Activated T-helper 1 cell treated with anti-CD3 and anti-CD28 coated beads, Interleukin-12 subunit alpha, Interleukin-12 subunit beta, Interleukin-2, Interleukin-4 antibody, amounts not matched to agents 30 ng/mL and 10 ng/mL and 1 ng/mL, durations not matched to agents 14 hours and 24 hours and 36 hours (primary cell): ENCODE measurements at places on chromosomes 7 and 10. TPM values are rescaled to one million over a fixed set of nuclear protein-coding genes. Genes with fewer than 3 reads are reported as not detected.

DNA sequence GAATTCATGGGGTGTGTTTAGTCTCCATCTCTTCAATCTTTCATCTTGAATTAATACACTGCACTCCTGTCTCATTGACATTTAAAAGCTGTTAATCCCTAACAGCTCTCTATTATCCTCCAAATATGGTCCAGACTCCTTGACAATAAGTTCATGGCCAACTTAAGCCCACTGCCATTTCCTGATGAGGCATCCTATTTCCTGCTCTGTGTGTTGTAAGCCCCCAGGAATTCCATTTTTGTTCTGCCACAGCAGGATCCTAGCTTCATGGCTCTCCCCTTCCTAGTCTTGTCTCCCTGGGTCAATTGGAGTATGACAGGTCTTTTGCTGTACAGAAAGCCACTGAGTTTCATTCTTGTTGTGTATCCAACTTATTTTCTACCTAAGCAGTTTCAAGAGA is 218.8 kb downstream of the OTUD1 start:
- no peak overlapping the region for H3K27ac ChIP-seq
- no peaks in the 10 kb centered on the region for H3K27me3 ChIP-seq
- no peak overlapping the region for H3K4me3 ChIP-seq
- H3K36me3 ChIP-seq = no peaks in the 10 kb centered on the region
- DNase-seq = no peak

- peaks cover 3% of the 10 kb centered on the region for H3K27me3 ChIP-seq
- no peak for DNase-seq
- no peak overlapping the region for H3K4me3 ChIP-seq
- H3K4me1 ChIP-seq = peaks cover 22% of the 10 kb centered on the region
- H3K36me3 ChIP-seq = peaks cover 2% of the 10 kb centered on the region
Measured at GRCh38 chr7:107854989-107855388, 36.0 kb upstream of the DLD start.

- peak within 1 kb of the TSS; percentile 88 for H3K4me3 ChIP-seq
- peak; percentile 80 for DNase-seq
- H3K4me1 ChIP-seq = peaks cover 35% of the 10 kb centered on the region
- no peaks in the 10 kb centered on the region for H3K27me3 ChIP-seq
Measured at GRCh38 chr7:7566651-7567611, at the start of gene MIOS. Gene MIOS, plus strand, starts transcription at chr7:7566884. Its CDS starts 5,592 bp downstream, at chr7:7572476.

DNA sequence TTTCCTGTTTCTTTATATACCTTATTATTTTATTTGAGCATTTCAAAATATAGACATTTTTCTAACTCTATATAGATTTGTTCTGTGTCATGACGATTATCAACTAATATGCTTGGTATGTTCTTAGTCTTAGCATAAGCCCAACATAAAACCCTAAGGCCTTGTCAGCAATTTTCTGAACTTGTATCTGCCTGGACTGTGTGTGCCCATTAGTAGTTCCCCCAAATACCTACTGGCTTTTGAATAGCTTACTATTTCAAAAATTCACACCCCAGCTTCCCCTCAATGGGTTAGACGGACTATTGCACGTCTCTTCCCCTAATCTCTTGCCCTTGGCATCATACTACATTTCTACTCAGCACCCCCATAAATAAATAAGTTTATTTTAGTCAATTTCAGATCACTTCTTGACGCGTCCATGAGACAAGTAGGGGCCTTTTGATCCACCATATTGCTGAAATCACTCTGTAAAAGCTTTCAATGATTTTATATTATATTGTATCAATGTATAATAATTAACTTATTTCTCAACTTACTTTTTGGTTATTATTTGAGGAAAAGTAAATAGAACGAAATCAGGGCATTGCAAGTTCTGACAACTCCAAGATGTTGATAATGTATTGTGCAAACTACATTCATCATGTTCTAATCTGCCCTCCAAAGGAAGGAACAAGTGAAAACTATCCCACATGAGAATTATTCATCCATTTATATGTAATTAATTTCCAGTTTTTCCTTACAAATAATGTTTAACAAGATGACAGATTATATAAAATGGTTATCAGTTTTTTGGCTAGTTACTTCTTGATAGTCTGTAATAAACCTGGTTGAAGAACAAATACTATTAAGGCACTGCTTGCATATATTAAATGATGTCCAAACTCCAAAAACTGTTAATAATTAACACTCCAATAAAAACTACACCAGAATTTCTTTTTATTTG is 1.1 kb upstream of the AKR1C3 start:
- H3K27ac ChIP-seq = no peak overlapping the region
- H3K4me1 ChIP-seq = peaks cover 14% of the 10 kb centered on the region
- no peak overlapping the region for H3K4me3 ChIP-seq

DNA sequence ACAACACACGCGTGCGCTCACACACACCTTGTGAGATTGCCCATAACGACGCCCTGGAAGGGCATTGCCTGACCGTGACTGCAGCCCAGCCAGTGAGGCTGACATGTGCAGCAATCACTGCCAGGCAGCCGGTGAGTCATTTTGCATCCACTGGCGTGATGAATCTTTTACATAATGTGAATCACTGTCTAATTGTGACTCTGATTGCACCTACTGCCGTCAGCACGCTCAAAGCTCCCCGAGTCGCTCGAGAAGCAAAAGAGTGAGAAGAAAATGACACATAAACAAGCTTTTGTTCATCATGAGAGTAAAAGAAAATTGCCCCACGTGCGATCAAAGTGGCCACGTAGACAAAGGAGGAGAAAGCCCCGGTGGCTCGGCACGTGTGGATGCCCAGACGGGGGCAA is 117.4 kb upstream of the PFKP start:
- H3K4me3 ChIP-seq = no peak overlapping the region
- H3K27me3 ChIP-seq = peaks cover 9% of the 10 kb centered on the region
- no peak overlapping the region for H3K27ac ChIP-seq
- no peaks in the 10 kb centered on the region for H3K36me3 ChIP-seq
- H3K4me1 ChIP-seq = peaks cover 39% of the 10 kb centered on the region

- H3K4me3 ChIP-seq = no peak overlapping the region
- H3K36me3 ChIP-seq = no peaks in the 10 kb centered on the region
- H3K27me3 ChIP-seq = peaks cover 5% of the 10 kb centered on the region
Measured at GRCh38 chr10:78520737-78521430, 487.2 kb downstream of the RPS24 start.

DNA sequence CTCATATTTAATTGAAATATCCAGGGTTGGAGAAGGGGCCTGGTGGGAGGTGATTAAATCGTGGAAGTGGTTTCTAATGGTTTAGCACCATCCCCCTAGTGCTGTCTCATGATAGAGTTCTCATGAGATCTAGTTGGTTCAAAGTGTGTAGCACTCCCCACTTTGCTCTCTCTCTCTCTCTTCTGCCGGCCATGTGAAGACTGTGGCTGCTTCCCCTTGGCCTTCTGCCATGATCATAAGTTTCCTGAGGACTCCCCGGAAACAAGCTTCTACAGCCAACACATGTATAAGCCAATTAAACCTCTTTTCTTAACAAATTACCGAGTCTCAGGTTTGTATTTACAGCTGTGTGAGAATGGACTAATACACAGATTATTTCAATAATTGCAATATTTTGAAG is 305.8 kb upstream of the KCND2 start:
- no peak overlapping the region for H3K27ac ChIP-seq
- H3K36me3 ChIP-seq = no peaks in the 10 kb centered on the region
- no peak overlapping the region for H3K4me3 ChIP-seq
- H3K27me3 ChIP-seq = no peaks in the 10 kb centered on the region
- DNase-seq = no peak

DNA sequence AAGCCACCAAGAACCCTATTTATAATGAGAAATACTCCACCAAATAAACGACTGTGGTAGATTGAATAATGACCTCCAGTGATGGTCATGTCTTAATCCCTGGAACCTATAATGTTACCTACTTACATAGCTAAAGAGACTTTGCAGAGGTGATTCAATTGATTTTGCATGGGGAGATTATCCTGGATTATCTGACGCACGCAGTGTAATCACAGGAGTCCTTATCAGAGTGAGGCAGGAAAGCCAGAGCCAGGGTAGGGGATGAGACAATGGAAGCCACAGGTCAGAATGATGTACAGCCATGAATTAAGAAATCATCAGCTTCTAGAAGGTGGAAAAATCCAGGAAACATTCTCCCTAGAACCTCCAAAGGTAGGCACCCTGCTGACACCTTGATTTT is 286.4 kb upstream of the SP4 start:
- H3K4me1 ChIP-seq = no peaks in the 10 kb centered on the region
- H3K4me3 ChIP-seq = no peak overlapping the region
- no peak overlapping the region for H3K27ac ChIP-seq
- no peaks in the 10 kb centered on the region for H3K36me3 ChIP-seq
- DNase-seq = no peak
- H3K27me3 ChIP-seq = peaks cover 6% of the 10 kb centered on the region

- no peak overlapping the region for H3K4me3 ChIP-seq
- no peak for DNase-seq
- H3K4me1 ChIP-seq = no peaks in the 10 kb centered on the region
- H3K36me3 ChIP-seq = no peaks in the 10 kb centered on the region
- no peak overlapping the region for H3K27ac ChIP-seq
Measured at GRCh38 chr7:22214000-22214399, 143.0 kb downstream of the RAPGEF5 start.

GRCh38 chr7:111147708-111148533 is 57.0 kb downstream of the LRRN3 start:
- DNase-seq = no peak
- no peak overlapping the region for H3K27ac ChIP-seq

DNA sequence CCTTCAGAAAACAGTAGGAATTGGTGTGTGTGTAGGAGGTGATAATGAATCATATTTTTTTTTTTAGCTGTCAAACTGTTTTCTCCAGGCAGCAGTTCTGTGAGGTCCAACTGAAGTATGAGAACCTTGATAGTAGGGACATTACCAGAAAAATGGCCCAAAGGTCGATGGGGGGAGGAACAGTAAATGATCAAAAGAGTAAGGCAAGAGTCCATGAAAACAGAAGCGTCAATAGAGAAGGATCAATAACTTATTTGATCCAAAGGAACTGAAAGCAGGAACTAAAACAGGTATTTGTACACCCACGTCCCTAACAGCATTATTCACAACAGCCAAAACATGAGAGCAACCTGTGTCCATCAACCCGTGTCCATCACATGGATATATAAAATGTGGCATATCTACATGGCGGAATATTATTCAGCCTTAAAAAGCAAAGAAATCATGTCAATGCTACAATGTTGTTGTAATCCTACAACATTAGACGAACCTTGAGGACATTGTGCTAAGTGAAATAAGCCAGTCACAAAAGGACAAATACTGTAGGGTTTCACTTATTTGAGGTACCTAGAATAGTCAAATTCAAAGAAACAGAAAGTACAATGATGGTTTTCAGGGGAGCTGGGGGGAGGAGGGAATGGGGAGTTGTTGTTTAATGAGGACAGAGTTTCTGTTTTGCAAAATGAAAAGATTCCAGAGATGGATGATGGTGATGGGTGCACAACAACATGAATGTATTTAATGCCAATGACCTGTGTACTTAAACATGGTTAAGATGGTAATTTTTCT is 214.0 kb upstream of the KLF14 start:
- H3K4me3 ChIP-seq = peak overlapping the region; percentile 64
- DNase-seq = no peak
- no peaks in the 10 kb centered on the region for H3K27me3 ChIP-seq
- peaks cover 31% of the 10 kb centered on the region for H3K36me3 ChIP-seq

Gene GPR141
- not detected in 2 replicates for total RNA-seq

Gene NFKB2
- 307 and 322 TPM in 2 replicates for total RNA-seq

Gene CYP2C9
- not detected in 2 replicates for total RNA-seq

DNA sequence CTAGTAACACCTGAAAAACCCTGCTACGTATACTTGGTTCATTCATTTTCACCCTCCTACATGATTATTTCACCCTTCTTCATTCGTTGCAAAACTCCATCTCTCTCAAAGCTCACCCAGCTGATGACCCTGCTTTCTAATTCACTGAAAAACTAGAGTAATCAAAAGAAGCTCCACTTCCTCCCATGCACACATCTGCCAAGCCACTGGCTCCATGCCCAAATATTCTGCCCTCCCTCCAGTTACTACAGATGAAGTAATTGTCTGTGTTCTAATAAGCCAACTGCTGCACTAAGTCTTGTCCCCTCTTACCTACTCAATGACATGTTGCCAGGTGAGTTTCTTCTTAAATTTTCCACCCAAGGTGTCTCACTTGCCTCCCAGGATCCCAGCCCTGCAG is 96.9 kb upstream of the CCDC71L start:
- no peak overlapping the region for H3K27ac ChIP-seq
- H3K4me1 ChIP-seq = no peaks in the 10 kb centered on the region
- no peak overlapping the region for H3K4me3 ChIP-seq

DNA sequence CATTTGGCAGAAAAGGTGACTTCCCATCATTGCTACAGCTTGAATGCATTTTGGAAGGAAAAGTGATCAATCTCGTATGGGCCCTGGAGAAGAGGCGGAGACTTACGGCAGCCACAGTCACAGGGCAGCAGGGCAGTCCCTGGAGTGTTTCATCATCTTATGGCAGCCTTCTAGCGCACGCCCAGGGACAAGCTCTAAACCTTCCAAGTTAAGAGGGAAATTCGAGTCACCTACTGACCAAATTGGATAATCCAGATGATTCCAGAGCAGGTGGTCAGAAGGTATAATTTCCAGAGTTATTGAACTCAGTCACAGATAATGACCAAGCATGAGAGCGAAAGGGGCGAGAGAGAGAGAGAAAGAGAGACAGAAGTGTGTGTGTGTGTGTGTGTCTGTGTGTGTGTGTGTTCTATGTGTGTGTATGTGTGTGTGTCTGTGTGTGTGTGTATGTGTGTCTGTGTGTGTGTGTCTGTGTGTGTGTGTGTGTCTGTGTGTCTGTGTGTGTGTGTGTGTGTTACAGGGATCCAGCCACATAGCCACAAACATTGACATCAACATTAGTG is 123.7 kb upstream of the ADAM12 start:
- H3K4me3 ChIP-seq = no peak overlapping the region
- H3K27ac ChIP-seq = no peak overlapping the region
- DNase-seq = no peak
- no peaks in the 10 kb centered on the region for H3K27me3 ChIP-seq
- H3K4me1 ChIP-seq = no peaks in the 10 kb centered on the region
- H3K36me3 ChIP-seq = no peaks in the 10 kb centered on the region

Gene ZNF786
- 9.9 and 10.9 TPM in 2 replicates for total RNA-seq

GRCh38 chr7:74398426-74398825 is 55.3 kb upstream of the GTF2IRD1 start:
- H3K4me1 ChIP-seq = peaks cover 5% of the 10 kb centered on the region
- DNase-seq = no peak
- H3K4me3 ChIP-seq = no peak overlapping the region
- no peaks in the 10 kb centered on the region for H3K36me3 ChIP-seq

Gene RTKN2
- 3.0 and 3.7 TPM in 2 replicates for total RNA-seq

- no peak overlapping the region for H3K4me3 ChIP-seq
- H3K36me3 ChIP-seq = peaks cover 29% of the 10 kb centered on the region
- DNase-seq = no peak
- H3K4me1 ChIP-seq = peaks cover 13% of the 10 kb centered on the region
- H3K27ac ChIP-seq = peak overlapping the region; percentile 12
Measured at GRCh38 chr7:99000904-99001465, 122.7 kb downstream of the TRRAP start.

- no peak overlapping the region for H3K27ac ChIP-seq
- no peaks in the 10 kb centered on the region for H3K4me1 ChIP-seq
- DNase-seq = no peak
- no peak overlapping the region for H3K4me3 ChIP-seq
- H3K27me3 ChIP-seq = peaks cover 2% of the 10 kb centered on the region
Measured at GRCh38 chr7:114466917-114467316, 52.3 kb downstream of the FOXP2 start.

- H3K36me3 ChIP-seq = no peaks in the 10 kb centered on the region
- H3K27me3 ChIP-seq = peaks cover 3% of the 10 kb centered on the region
- no peaks in the 10 kb centered on the region for H3K4me1 ChIP-seq
Measured at GRCh38 chr7:93544691-93545090, 29.8 kb downstream of the CALCR start.

GRCh38 chr10:4243651-4244050 is 458.6 kb upstream of the KLF6 start:
- H3K4me1 ChIP-seq = peaks cover 47% of the 10 kb centered on the region
- H3K27me3 ChIP-seq = peaks cover 2% of the 10 kb centered on the region
- H3K27ac ChIP-seq = peak overlapping the region; percentile 53
- peaks cover 1% of the 10 kb centered on the region for H3K36me3 ChIP-seq

Gene SLC13A1
- 0.05 TPM in 1 of 2 replicates, not detected in the other for total RNA-seq
